HuH-7 (cell line): ENCODE measurements at places on chromosomes 7 and 10.

DNA sequence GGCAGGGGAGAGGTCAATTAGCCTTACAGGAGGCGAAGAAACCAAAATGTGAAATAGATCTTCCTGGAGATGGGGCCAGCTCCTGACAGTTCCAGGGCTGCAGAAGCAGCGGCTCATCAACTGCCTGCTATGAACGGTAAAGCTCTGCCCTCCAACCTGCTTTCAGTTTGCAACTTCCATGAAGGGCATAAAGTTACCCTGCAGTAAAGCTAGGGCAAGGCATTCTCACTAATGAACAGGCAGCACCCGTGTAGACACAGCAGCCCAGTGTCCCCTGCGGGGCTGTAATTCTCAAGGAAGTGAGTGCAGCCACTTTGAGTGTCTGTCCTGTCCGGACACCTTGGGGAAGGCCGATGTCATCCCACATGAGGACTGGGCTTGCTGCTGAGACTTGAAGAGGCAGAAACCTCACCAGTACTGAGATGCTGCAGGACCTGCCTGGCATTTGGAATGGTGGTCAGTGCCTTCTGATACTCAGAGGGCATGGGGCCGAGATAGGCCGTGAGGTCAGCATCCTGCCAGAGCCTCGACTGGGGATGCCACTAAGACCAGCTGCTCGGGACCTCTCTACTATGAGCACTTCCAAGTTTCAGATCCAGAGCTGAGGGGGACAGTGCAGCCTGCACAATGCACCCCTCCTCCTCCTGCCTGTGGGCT, 26.1 kb upstream of the C10orf53 start:
- DNase-seq: no peak

DNA sequence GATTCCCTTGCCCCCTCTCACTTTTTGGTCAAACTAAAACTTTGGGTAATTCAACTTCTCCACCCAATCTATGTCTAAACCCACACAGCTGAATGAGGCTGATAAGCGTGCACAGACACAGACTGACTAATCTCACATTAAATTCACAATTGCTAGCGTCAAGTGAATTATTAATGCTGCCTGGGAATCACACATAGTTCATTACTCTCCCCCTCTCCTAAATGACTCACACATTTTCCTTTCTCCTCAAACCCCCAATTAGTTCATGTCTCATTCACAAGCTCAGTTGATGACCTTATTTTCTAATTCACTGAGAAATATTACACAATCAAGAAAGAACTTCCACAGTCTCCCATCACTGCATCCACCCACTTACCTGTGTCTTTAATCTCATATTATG, 14.5 kb downstream of the KLF14 start:
- no peak for DNase-seq

- DNase-seq: no peak
Observed at GRCh38 chr10:48533951-48534720, 70.7 kb downstream of the ARHGAP22 start.

DNA sequence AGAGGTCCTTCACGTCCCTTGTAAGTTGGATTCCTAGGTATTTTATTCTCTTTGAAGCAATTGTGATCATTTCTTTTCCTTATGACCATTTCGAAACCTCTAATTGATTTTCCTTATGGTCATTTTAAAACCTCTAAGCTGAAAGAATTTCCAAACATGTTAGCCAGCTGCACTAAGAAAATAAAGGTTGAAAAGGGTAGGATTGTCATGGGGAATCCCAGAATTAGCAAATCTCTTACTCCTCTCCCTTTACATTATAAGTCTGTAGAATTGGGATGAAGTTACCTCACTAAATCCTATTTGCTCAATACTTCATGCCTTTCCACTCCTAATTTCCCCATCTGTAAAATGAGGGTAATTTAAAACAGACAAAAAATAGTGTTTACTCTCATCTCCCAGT, 79.5 kb downstream of the FAM185A start:
- no peak for DNase-seq

GRCh38 chr7:21753071-21753470, 192.6 kb downstream of the CDCA7L start:
- no peak for DNase-seq

- DNase-seq: no peak
Observed at GRCh38 chr10:127925471-127926207, 18.7 kb downstream of the PTPRE start.
